Activated CD4-positive, alpha-beta T cell treated with anti-CD3 and anti-CD28 coated beads, Interleukin-10, Interleukin-2, amounts not matched to agents 100 ng/mL and 50 ng/mL, durations not matched to agents 16 hours and 8 hours (primary cell): ENCODE measurements at places on chromosomes 2 and 18.

- DNase-seq: no peak
These were observed 133.3 kb downstream of the DNAH6 start for GRCh38 chr2:84649487-84650142.

- DNase-seq: no peak
These were observed 9.3 kb upstream of the TRAPPC8 start for GRCh38 chr18:31952223-31952622.

DNA sequence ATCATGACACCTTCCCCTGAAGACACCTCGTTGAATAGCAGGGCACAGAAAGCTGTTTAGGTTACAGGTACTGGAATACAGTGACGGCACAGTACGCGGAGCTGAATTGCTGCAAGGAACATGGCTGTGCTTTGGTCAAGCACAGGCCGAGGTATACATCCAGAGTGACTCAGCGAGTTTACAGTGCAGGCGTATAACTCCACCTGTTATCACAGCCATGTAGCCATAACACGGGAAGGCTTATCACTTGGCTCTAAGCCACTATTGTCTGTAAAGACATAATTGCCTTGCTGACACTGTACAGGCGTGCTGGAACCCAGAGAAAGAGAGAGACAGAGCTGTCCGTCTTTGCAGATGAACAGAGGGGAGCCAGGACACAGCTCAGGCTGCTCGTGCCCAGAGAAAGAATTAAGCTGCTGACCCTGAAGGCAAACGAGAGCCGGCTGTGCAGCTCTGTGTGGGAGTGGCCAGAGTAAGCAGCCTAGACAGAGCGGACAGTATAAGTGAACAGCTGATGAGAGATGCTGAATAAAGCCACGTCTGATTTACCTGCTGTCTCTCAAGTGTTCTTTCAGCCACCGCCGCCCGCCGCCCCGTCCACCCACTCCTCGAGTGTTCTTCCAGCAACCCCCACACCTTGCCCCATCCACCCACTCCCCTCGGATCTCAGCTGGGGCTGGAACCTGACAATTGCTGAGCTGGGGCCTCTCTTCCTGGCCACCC lies 87.3 kb upstream of the PPP1CB start:
- no peak for DNase-seq

GRCh38 chr18:21314724-21315123 lies 72.7 kb downstream of the GREB1L start:
- no peak for DNase-seq

GRCh38 chr2:72291059-72291458 lies 143.4 kb upstream of the CYP26B1 start:
- no peak for DNase-seq

DNA sequence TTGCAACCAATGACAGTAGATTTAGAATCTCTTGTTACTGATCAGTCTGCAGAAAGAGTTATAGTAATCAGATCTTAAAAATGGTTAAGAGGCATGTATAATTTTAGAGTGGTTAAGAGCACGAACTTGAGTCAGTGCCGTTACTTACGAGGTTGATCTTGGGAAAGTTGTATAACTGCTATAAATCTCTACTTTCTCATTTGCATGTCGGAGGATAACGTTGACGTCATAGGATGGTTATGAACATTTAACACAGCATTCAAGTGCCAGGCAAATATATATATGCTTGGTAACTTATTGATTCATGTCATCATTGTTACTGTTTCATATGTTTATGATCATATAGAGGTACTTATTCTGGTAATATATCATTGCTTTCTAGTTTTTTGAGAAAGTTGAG lies 146.2 kb downstream of the ARHGAP28 start:
- no peak for DNase-seq
